IMR-90 (cell line): ENCODE measurements at places on chromosomes 3 and 15.

DNA sequence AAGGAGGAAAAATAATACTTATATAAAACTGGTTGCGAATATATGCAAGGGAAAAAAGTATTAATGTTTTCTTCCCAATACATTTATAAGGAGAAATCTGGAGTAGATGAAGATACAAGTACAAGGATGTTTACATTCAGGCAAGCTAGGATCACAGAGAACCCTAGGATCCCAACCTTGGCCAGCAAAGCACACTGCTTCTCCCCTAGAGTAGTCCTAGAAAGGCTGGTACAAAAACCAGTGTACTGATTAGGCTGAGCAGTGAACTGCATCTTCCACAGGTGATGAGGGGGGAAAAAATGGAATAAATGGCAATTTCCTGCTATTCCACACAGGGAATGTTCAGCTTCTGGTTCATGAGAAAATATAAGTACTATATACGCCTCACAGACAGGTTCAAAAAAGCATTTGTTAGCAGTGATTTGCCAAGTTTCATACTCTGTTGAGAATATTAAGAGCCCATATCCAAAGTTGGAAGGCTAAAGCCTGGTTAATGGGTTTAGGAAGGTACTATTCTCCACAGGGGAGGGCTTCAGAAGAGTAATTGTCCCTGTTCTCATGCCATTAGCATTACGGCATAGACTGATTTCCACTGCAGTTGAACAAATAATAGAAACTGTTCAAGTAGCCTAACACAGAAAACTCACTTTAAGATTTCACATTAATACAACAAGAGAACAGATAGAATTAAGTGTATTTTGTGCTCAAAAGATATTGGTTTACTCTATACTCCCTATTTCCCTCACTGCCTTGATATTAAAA is 10.4 kb upstream of the NMB start:
- no peak for DNase-seq

DNA sequence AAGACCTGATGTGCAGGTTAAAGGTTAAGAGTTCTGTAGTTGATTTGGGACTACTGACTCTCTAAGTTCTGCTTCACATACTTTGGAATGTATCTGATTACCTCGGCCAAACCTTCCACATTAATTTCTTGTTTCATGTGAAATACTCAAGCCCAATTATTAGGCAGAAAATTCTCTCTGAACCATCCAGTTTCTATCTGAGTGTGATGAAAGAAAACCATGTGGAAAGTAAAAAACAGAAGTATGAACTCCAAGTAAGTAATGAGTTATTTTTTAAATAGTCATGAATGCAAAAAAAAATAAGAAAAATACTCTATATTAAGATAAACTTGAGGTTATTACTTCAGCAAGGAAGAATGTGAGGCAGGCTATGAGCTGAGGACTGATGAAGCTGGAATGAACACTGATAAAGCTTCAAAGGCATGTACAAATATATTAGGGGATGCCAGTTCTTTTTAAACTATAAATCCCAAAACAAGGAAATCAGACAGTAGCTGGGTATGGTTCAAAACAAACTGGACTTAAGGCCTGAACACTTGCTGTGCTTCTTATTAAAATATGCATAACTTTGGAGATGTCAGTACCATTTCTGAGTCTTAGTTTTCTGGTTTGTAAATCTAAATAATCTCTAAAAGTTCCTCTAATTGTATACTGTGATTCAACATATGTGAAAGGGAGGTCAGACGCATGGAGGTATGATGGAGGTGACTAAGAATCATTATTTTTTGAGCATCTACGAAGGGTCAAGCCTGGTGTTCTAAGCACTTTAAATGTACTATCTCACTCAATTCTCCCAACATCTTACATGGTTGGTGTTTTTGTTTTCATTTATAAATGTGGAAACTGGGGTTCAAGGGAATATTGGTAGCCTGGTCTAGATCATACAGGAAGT is 59.6 kb downstream of the COL6A6 start:
- DNase-seq, result peak; percentile 82

DNA sequence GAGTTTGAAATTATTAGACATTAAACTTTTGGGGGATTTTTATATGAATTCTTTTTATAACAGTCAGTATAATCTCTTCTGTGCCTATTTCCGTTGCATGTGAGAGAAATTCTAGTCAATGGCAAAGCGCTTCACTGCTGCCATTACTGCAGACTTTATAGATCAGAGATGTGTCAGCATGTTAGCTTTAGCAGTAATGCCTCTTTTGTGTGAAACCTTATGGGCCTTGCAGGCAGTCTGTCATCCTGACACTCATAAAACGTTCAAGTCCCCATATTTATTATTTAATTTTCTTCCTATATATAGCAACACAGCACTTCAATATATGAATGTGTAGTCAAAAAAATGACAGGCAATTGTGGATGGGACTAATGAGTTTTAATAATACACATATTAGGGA is 191.0 kb downstream of the NLGN1 start:
- no peak for DNase-seq

- DNase-seq, result no peak
Observed at GRCh38 chr3:172074032-172074431, 34.7 kb downstream of the FNDC3B start.

GRCh38 chr15:97978401-97979139 is 18.1 kb downstream of the ARRDC4 start:
- DNase-seq, result no peak

GRCh38 chr3:45153658-45154437 is 7.7 kb upstream of the CDCP1 start:
- peak; percentile 70 for DNase-seq
